ENCODE measurements at places on chromosomes 3 and 15.
A peak's percentile ranks its signal among the peaks of the same experiment; 100 is the strongest.

DNA sequence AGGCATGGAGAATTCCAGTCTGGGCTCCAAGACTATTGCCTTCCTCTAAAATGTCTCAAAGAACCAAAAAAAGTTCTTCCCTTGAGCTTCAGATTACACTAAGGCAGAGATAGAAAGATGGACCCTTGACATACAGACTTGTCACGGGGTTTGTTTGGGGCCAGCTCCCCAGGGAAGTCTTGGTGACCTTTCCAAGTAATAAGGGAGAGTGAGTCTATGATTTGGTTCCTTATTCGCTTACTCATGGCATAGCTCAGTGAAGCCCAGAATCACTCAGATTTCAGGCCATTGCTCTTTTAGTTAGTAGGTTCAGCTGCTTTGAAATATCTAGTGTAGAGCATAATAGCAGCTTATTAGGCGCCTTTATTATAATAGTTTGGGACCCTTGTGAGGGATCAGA lies 90.3 kb downstream of the PLCL2 start:
- DNase-seq: no peak

DNA sequence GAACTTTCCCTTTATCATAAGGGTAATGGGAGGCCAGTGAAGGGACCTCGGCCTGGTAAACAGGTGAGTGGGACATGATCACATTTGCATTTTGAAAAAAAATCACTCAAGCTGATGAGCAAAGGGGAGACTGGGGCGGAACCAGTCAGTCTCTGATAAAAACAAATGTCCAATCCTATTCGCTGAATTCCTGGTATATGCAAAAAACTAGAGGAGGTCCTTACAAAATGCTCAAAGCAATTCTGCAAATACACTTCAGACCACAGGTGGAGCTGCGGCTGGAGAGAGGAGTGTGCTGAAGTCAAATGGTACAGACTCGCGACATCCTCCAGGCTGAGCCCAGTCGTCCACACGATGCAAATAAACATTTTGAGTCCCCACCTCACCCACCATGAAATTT lies 166.7 kb downstream of the FOXP1 start:
- no peak for DNase-seq

GRCh38 chr3:83895892-83896291 lies 1062.9 kb upstream of the CADM2 start:
- DNase-seq: no peak

DNA sequence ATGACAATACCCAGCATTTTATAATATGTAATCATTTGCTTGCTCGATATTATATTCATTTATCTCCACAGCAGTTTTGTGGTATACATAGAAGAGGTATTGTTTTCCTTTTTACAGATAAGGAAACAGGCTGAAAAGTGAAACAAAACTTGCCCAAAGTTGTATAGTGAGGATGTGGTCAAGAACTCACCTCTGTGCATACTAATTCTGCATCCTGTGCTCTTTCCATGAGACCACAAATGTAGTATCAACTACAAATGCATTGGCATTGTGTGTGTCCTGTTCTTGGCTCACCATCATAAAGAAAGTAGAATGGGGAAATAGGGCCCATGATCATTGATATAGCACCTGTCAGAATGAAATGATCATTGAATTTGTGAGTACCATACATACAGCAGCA lies 167.3 kb downstream of the NECTIN3 start:
- DNase-seq: no peak

- DNase-seq: no peak
These were observed 156.4 kb downstream of the TP63 start for GRCh38 chr3:189787632-189788031.

- DNase-seq: no peak
These were observed 33.2 kb upstream of the SECISBP2L start for GRCh38 chr15:49079340-49080039.

DNA sequence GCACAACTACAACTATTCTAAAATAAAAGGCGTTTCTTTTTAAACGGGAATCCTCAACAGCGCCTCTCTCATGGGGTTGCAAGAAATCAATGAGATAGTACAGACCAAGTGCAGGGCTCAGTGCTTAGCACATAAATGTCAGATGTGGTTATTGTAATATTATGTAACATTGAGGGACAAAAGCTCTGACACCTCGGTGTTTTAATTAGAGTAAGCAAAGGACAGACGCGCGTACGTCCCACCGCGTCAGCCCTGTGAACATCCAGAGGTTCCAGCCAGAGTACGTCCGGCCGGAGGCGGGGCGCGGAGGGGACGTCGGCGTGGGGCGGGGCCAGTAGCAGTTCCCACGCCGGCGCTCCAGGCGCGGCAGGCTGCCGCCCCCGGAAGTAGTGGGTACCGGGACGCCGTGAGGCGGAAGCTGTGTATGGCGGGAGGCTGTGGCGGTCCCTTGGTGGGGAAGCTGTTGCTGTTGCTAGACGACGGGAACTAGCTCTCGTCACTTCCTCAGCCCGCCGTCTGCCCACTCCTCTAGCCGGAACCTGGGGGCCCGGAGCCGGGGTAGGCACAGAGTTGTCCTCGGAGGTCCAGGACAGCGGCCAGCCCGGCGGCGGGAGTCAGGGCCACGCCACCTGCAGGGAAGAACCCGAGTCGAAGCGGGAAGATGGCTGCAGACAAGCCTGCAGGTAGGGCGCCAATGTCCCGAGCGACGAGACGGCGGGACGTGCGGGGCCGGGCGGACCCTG lies at the start of gene CNOT10:
TSS of gene CNOT10 (plus strand) at position 389 of the 743 bp plus-strand sequence. CDS start at position 662, 273 bp downstream.
- DNase-seq: peak; percentile 75

GRCh38 chr3:149535333-149535685 lies 60.8 kb downstream of the TM4SF4 start:
- no peak for DNase-seq

DNA sequence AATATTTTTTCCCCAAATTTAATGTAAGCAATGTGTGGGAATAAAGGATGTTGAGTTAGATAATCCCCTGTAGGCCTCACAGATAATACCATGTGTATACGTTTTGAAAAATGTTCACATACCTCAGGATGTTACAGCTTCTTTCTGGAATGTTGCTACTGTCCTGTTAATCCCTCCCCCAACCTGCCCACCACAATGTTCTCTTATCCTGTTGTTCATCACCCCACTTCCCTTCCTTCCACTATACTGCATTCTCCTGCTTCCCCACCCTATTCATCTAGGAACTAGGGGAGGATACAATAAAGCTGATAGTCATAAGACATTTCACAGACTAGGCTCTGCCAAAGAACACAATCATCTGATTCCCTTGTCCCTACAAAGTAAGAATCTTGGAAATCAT lies 92.1 kb downstream of the IGF2BP2 start:
- no peak for DNase-seq

DNA sequence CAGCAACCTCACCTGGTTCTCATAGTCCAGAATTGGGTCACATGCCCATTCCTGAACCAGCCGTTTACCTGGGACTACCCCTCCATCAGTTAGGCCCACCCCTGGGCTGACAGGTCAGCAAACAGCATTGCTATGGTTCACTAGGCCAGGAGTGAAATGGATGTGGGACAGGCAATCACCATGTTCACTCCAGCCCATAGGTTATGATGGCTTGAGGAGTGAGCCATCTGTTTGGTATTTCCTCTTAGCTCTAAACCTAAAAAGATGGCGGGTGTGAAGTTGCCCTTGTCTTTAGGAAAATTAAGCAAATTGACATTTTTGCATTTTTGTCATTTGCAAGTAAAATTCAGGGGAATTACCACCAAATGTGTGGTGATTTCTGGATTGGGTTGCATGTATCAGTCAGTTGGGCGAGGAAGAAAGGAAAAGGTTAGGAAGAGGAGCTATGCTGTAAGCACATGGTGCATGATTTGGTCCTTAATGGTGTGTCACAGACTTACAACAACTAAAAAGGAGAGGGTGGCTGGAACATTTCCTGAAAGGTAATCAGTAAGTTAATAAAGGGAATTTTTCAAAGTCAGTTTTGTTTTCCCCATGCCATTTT lies 17.2 kb downstream of the NXPE3 start:
- no peak for DNase-seq

- no peak for DNase-seq
These were observed 7.6 kb upstream of the PLA2G4F start for GRCh38 chr15:42163947-42164550.

GRCh38 chr3:23474580-23475357 lies 271.6 kb downstream of the UBE2E2 start:
- DNase-seq: no peak

GRCh38 chr3:139689122-139689521 lies 11.3 kb upstream of the NMNAT3 start:
- no peak for DNase-seq

DNA sequence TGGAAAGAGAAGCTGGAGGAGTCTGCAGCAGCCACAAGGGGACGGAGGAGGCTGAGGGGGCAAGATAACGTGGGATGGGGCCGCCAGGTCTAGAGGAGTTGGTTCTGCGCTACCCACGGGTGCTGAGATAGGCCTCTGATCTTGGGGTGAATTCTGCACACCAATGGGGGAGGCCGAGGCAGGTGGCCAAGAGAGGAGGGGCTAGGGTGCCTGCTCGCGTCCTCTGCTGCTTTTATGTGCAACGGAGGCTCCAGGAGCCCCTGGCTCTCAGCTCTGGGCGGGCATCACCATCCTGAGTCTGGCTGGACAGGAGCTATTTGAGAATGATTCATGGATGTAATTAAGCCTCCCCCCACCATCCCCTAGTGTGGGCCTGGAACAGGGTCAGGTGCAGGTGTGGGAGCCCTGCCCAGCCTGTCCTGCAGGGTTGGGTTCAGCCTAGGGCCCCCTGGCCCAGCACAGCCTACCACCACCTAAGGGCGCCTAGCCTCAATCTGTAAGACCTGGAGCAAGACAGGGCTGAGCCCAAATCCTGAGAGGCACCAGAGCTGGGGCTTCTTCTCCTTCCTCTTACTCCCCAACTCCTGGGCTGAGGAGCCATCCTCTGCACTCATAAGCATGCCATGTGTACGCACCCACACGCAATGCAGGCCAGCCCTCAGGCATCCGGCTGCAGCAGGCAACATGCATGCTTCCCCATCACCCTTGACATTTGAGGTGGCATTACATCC lies 32.3 kb upstream of the SEMA3F start:
- no peak for DNase-seq

- DNase-seq: peak; percentile 7
These were observed 140.2 kb downstream of the ITPR1 start for GRCh38 chr3:4633078-4634004.

- peak; percentile 41 for DNase-seq
These were observed 397.4 kb upstream of the TMCO5A start for GRCh38 chr15:37536967-37537605.
